Urothelium cell line (cell line): ENCODE measurements at places on chromosomes 3 and 15.
A peak's percentile ranks its signal among the peaks of the same experiment; 100 is the strongest.

- DNase-seq: no peak
Observed at GRCh38 chr3:188339410-188340295, 185.7 kb downstream of the LPP start.

GRCh38 chr3:111971533-111972130, 7.2 kb upstream of the ABHD10 start:
- no peak for DNase-seq

GRCh38 chr3:173690542-173691180, 293.1 kb downstream of the NLGN1 start:
- no peak for DNase-seq

DNA sequence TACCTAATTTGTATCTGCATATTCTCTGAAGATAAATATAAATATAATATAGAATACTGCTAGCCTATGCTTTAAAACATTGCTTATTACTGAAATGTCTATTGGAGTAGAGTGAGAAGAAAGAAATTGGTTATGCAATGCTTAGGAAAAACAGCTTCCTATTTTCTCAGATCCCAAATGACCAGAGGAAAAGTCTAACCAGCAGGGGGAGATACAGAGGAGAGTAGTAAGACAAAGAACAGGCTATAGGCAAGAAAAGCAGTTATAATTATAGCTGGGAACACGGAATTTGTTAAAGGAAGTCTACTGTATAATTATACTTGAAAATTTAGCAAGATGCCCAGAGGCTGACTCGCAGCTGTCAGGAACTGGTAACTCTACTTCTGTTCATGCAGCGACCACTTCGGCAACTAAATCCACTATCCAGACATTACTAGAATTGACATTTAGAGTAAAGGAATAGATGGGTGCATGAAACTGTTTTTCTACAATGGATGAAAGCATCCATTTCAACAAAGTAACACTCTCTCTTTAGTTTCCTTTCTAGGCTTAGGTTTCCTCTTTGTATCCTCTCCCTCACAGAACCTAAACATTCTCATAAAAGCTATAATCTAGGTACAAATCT, 97.2 kb downstream of the TBC1D5 start:
- DNase-seq: peak; percentile 27
